ENCODE measurements at places on chromosomes 6 and 20. TPM values are rescaled to one million over a fixed set of nuclear protein-coding genes. Genes with fewer than 3 reads are reported as not detected.

Gene PRSS35
- total RNA-seq, result 8.5 TPM

Gene NOTCH4
- 4.7 TPM for total RNA-seq

Gene TRIM15
- total RNA-seq, result not detected

Gene SAMD3
- total RNA-seq, result 0.69 TPM

Gene TSBP1
- not detected for total RNA-seq

Gene FBXO5
- total RNA-seq, result 21.8 TPM

DNA sequence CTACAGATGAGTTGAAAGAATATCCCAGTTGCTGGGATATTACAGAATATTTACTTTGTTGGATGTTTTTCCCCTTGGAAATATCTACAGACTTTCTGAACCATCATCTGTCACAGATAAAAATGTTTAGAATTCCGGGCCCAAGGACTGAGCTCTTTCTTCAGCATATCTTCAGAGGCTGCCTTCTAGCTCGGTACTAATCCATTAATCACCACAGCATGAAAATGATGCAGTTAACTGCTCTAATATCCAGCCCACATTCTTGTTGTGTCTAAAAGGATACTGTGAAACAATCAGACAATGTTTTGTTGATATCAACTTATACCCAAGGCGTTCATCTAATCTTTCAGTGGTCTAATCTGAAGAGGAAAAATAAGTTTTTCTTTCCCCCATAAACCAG is 247.4 kb downstream of the TBC1D32 start:
- no peak for DNase-seq

- DNase-seq, result no peak
Observed at GRCh38 chr6:111277819-111278218, 190.5 kb downstream of the SLC16A10 start.

DNA sequence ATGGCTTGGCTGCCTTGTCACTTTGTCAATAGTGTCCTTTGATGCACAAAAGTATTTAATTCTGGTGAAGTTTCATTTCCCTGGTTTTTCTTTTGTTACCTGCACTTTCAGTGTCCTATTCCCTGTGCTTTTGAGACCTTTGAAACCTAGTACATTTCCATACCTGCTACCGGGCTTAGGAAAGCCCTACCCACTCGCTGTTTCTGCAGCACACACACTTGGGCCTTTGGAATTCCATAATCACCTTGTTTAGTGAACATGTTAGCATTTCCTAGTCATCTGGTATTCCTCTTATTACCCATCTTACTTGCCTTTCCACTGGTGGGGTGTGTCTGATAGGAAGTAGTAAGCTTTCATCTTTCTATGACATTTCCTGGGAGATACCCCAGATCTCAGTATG is 19.3 kb upstream of the SYNDIG1 start:
- no peak for DNase-seq

DNA sequence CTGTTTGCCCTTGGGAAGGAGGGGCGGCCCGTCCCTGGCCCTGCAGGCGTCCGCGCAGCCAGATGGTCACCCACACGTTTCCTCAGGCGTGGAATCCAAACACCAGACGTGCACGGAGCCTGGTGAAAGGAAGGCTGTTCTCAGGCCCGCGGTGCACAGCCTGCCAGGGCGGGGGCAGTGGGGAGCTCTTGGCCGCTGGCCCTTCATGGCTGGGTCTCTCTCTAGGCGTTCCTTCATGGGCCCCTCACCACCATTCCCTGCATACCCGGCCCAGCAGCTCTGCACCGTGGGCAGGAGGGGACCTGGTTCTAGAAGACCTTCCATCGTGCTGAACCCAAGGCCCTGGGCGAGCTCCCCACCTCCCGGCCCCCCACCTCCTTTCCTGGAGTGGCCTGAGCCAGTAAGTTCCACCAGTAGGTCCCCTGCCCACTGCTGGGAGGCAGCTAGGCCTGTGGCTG is 30.4 kb upstream of the SMOC2 start:
- DNase-seq, result no peak

DNA sequence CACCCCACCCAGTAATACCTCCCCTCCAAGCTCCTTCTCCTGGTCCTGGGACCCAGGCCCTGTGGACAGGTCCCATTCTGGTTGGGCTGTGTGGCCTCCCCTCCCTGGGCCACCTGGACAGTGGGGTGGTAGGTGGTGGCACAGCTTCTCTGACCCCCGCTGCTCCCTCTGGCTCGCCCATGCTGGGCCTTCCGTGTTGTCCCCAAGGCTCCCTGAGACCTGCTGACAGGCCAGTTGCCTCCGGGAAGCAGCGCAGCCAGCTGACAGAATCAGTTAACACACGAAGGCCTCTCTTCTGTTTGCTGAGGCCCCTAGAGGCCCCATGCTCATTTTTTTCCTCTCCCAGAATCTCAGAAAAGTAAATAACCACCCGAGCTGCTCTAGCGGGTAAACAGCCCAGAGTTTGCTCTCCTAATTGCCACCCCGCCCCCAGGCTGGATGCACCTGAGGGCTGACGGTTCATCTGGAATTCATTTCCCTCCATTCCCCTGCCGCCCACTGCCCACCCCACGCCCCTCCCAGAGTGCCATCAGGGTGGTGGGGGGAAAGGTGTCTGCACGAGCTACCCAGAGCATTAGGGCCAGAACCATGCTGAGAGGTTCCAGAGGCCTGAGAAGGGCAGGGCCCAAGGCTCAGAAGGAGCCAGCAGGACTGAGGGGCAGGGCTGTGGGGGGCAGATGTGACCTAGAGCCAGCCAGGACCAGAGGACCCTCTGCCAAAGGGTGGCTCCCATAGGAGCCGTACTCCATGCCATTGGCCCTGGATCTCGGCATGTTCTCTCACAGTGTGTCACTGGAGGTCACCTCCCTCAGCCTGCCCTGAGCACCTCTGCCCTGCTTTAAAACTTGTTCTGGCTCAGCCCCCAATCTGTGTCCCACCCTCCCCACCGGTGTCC is 157.5 kb downstream of the GRM4 start:
- peak; percentile 37 for DNase-seq

- DNase-seq, result no peak
Observed at GRCh38 chr6:17842014-17842776, 135.5 kb upstream of the NUP153 start.

DNA sequence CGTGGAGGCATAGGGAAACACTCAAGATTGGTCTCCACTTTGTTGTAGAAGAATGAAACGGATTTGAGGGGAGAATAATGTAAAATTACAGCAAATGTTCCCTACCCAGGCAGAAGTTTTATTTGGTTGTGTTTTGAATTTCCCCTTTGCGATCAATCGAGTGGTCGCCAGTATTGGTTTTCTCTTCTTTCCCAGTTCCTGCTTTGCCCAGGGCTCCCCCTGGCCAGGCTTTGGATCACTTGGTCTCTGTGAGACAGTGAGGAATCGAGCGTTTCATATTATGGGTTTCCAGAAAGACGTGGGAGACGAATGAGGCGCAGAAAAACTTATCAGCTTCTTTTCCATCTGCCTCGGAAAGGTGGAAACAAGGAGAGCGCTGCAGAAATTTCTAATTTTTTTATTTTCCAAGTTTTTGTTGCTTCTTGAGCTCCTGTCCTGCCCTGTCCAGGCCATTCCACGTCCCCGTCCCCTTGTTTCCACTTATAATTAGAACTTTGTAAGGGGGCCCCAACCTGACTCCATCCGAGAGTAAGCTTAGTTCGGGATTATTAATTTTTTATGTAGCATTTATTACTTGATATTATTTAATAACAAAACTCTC is 7.5 kb upstream of the TBX18 start:
- no peak for DNase-seq

DNA sequence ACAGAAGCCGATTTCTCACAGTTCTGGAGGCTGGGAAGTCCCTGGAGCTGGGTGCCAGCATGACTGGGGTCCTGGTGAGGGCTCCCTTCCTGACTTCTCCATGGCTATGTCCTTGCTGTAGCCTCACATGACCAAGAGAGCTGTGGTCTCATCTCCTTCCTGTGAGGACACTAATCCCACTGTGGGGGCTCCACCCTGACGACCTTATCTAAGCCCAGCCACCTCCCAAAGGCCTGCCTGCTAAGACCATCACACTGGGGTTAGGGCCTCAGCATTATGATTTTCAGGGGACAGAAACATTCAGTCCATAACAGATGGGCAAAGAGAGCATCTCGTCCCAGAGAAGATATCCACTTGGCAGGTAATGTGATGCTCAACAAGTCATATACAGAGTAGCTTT is 16.8 kb downstream of the RPP40 start:
- no peak for DNase-seq

- DNase-seq, result no peak
Observed at GRCh38 chr20:22815603-22816315, 219.4 kb upstream of the SSTR4 start.

DNA sequence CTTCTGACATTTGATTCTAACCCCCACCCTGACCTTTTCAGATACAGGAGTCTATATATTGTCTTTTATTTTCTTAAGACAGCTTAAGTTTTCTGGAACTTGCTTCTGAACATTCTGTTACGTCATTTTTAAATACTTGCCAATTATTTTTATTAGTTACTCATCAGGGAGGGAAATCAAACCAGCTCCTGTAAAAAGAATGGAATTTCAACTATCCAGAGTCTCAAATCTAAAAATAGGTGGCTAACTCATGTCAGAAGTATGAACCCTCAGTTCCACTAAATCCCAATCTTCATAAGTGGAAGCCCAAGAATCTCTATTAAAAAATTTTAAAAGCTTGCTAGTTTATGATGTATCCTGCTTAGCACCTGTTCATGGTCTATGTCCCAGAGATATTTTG is 900.0 kb downstream of the KIF16B start:
- no peak for DNase-seq

DNA sequence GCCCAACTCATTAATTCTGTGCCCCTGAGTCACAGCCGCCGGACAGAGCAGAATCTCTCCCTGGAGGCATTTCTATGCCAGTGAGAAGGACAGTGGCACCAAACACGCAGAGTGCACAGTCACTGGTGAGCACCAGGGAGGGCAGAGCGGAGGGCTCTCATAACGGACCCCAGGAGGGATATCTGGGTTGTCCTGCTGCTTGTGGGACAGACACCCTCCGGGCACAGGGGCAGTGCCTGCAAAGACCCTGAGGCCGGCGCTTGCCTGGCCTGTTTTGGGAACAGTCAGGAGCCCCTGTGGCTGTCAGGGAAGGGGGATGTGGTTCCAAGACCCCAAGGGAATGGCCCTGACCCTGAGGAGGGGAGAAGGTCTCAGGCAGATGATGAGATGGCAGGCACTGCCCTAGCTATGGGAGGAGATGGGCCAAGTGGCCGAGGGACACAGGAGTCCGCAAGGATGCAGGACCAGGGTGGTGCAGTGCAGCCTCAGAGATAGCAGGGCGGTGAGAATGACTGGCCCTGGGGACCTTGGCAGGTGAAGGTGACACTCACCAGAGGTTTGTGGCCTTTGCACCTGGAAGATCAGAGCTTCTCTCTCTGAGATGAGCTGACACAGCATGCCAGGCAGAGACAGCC is 270.8 kb downstream of the SMOC2 start:
- no peak for DNase-seq

DNA sequence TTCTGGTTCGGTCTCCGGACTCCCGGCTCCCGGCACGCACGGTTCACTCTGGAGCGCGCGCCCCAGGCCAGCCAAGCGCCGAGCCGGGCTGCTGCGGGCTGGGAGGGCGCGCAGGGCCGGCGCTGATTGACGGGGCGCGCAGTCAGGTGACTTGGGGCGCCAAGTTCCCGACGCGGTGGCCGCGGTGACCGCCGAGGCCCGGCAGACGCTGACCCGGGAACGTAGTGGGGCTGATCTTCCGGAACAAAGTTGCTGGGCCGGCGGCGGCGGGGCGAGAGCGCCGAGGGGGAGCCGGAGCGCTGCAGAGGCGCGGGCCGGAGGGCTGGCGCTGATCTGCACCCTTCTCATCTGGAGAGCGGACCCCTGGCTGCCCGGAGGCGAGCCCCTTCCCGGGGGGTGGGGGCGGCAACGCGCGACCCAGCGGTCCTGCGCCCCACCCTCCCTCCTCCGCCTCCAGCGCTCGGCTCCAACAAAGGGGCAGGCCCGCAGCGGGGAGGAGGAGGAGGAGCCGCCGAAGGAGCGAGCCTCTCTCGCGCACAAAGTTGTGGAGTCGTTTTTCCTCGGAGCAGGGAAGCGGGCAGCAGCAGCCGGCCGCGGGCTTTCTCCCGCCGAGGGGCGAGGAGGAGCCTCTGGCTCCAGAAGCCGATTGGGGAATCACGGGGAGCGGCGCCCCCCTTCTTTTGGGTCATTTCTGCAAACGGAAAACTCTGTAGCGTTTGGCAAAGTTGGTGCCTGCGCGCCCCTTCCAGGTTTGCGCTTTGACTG is at the start of gene UTRN:
TSS of gene UTRN (plus strand) at position 553 of the 765 bp plus-strand sequence. CDS start 6,494 bp downstream, outside the sequence.
- peak; percentile 78 for DNase-seq

DNA sequence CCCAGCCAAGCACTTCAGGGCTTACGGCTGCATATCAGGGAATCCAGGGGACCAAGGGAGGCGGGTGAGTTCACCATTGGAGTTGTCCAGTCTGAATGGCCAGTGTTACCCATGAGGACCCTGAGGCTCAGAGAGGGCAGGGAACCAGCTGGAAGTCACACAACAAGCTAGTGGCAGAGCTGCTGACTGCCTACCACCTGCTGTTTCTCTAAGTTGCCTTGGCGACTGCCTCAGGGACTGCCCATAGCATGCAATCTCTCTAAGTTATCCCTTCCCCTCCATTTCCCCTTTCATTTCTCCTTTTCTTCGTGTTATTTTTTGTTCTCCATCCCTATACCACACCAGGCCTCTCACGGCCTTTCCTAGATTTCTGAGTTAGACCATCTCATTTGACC is 71.8 kb upstream of the SIRPA start:
- DNase-seq, result no peak

- DNase-seq, result no peak
Observed at GRCh38 chr6:122020588-122021264, 378.7 kb upstream of the HSF2 start.

- DNase-seq, result no peak
Observed at GRCh38 chr6:155183095-155183494, 80.7 kb upstream of the CLDN20 start.

GRCh38 chr6:117564681-117565080 is 37.6 kb downstream of the GOPC start:
- no peak for DNase-seq

- no peak for DNase-seq
Observed at GRCh38 chr20:20520776-20521175, 152.9 kb downstream of the INSM1 start.

DNA sequence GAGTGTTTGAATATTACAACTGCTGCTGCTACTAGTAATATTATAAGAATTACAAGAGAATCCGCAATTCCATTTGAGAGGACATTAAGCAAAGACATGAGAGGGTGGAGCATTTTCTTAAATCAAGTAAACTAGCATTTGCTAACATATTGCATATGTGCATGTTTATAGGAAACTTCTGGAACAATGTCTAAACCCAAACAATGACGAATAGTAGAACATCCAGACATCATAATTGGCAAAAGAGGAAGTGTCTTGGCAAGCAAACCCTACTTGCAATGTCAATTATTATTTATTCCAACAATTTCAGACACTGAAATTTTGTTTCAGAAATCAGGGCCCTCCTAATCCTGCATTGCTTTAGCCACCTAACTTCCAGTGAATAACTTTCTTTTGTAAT is 1155.3 kb upstream of the GJE1 start:
- DNase-seq, result no peak

- DNase-seq, result no peak
Observed at GRCh38 chr20:44527716-44528199, 5.9 kb upstream of the SERINC3 start.

DNA sequence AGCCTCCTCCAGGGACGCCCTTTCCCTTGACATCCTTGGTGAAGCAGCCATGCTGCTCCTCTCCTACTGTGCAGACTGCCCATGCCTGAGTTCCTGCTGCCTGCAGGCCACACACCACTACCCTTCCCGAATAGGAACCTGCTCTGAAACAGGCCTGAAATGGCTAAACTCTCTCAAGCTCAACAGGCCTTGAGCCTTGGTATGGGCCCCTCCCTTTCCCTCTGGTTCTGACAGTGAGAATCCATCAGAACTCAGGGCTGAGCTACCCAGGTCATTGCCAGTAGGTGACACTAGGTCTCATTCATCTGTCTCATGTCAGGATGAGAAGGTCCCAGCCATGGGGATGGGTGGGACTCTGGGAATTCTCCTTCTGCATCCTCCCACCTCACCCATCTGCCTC is 25.7 kb downstream of the RAET1L start:
- DNase-seq, result no peak

All from progenitor cell of endocrine pancreas (in vitro differentiated cells).